ENCODE measurements at places on chromosomes 6 and 20.

DNA sequence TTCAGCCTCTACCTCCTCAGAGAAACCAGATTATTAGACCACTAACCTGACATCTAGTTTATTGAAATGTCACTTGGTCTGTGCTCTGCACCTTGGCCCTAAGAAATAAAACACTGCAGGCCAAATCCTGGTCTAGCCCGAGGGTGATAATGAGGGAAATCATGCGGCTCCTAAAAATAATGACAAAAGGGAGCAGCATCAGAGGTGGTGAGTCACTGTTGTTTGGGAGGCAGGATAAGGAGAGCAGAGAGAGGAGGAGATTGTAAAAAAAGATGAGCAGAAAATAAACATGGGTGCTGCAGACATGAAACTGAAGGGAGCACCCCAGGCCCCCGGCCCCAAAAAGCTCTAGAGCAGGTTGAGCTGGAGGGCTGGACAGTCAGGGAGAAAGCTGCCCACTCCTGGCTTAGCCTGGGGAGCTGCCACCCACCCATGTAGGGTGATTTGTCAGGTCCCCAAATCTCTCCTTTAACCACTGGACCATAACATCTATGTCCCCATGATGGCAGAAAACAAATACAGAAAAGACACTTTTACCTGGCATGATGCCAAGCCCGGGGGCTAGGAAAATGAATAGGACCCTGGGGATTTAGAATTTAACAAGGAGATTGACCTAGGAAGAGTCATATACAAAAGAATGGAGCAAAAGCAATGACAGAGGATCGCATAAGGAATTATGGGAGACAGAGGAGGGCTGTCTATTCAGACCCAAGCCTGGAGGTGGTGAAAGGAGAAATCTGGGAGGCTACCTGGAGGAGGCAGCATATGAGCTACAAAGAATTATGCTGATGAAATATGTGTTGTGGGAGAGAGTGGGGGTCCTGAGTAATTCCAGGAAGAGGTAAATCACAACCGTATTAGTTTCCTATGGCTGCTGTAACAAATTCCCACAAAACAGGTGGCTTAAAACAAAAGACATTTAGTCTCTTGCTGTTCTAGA, 103.7 kb downstream of the SNAP25 start:
- no peak overlapping the region for H3K27ac ChIP-seq
- H3K4me1 ChIP-seq, result no peaks in the 10 kb centered on the region
- H3K27me3 ChIP-seq, result no peaks in the 10 kb centered on the region
- H3K4me3 ChIP-seq, result no peak overlapping the region
- no peak for DNase-seq
- H3K36me3 ChIP-seq, result no peaks in the 10 kb centered on the region

DNA sequence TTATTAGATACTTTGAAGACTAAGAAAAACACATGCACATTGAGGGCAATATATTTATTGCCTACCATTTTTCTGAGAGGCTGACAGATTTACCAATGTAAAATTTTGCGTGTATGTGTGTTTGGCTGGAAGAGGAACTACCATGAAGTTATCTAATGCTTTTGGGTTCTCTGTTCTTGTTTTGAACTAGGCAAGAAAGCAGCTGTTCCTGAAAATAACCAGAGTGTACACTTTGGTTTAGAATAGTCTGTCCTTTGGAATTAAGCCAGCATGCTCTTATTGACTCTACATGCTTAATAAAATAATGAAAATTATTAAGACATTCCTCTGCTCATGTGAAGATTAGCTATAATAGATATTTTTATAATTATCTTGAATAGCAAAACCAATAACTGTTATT, 129.2 kb downstream of the MYB start:
- no peaks in the 10 kb centered on the region for H3K36me3 ChIP-seq
- DNase-seq, result no peak
- no peak overlapping the region for H3K4me3 ChIP-seq
- H3K27me3 ChIP-seq, result no peaks in the 10 kb centered on the region
- H3K27ac ChIP-seq, result no peak overlapping the region

GRCh38 chr20:38202982-38203293, 37.9 kb upstream of the TGM2 start:
- no peaks in the 10 kb centered on the region for H3K36me3 ChIP-seq
- H3K27me3 ChIP-seq, result no peaks in the 10 kb centered on the region
- no peak for DNase-seq
- no peak overlapping the region for H3K4me3 ChIP-seq

GRCh38 chr6:137851669-137852068, 15.4 kb upstream of the TNFAIP3 start:
- H3K27me3 ChIP-seq, result no peaks in the 10 kb centered on the region
- no peak for DNase-seq
- no peak overlapping the region for H3K4me3 ChIP-seq
- no peak overlapping the region for H3K27ac ChIP-seq

DNA sequence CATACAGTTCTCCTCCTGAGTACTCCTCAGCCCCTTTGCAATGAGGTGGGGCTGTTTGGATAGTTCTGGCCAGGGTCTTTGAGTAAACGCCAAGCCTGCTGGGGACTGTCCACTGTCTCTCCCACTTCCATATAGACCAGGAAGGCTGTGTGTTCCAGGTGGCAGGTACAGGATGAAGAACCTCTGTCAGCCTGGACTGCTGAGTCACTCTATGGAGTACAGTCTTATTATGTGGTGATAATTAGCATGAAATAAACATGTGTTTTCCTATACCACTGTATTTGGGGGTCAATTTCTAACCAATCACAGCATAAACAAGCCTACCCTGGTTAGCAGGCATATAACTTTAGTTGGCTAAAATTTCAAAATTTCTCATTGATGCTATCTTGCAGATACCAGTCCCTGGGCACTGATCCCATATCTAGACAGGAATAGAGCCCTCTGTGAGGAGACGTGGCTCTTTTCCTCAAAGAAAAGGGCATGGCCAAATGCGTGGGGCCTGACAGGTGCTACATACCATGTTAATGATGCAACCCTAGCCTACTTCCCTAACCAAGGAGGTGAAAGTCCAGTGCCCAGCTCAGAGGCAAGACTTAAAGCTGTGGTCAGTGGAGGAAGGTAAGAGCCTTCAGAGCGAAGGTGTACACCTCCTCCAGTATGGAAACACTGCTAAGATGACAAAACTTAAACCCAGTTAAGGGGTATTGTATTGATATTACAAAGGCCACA, 4.5 kb upstream of the ALDH8A1 start:
- H3K27ac ChIP-seq, result no peak overlapping the region
- no peak for DNase-seq
- no peaks in the 10 kb centered on the region for H3K36me3 ChIP-seq
- no peaks in the 10 kb centered on the region for H3K27me3 ChIP-seq

- no peaks in the 10 kb centered on the region for H3K4me1 ChIP-seq
- DNase-seq, result no peak
- no peaks in the 10 kb centered on the region for H3K27me3 ChIP-seq
- H3K36me3 ChIP-seq, result no peaks in the 10 kb centered on the region
- no peak overlapping the region for H3K27ac ChIP-seq
Observed at GRCh38 chr6:138307816-138308730, 69.6 kb upstream of the SMIM28 start.

DNA sequence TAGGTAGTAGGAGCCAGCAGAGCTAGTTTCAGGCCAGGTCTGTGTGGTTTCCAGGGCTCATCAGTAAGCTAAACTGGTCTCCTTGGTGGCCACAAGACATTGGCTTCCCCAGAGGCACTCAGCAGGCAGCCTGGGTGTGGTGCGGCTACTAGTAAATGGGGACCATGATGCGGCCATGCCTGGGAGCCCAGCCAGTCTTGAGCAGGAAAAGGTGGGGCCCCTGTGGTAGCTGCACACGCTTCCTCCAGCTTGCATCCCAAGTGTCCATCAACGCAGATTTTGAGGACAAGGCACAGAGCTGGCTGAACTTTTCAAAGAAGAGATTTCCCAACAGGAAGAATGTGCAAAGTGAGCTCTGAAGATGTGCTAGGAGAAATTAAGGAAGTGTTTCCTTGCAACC, 107.4 kb upstream of the NAA20 start:
- no peak for DNase-seq
- no peak overlapping the region for H3K27ac ChIP-seq
- no peaks in the 10 kb centered on the region for H3K27me3 ChIP-seq
- H3K4me3 ChIP-seq, result no peak overlapping the region
- H3K36me3 ChIP-seq, result no peaks in the 10 kb centered on the region

DNA sequence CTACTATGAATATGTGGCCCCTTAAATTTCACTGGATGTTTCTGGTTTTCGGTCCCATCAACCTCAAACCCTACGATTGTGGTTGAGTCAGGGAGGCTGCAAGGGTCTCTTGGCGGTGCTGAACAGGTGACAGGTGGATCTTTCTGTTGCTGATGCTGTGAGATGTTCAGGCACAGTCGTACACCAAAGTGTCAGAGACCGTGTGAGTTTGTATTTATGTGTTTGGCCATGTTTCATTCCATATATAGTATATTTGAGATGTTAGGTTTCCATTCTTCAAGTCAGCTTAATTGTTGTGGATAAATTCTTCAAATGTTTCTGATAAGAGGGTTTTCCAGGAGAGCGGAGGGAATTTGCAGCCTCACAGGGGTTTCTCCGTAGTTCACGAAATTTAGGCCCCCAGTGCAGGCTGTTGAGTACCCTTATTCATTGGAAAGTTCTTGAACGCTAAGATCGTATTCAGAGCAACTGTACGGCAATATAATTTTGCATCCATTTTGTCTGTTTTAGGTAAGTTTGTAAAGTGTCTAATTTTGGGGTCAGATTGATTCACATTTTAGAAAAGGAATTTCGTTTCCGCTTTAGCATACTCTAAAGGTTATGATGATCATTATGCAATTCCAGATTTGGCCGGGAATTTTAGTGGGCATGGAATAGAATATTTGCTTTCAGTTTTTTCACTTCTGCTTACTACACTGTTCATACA, 1.2 kb downstream of the TAB2 start:
- H3K36me3 ChIP-seq, result no peaks in the 10 kb centered on the region
- H3K27ac ChIP-seq, result no peak overlapping the region
- no peaks in the 10 kb centered on the region for H3K27me3 ChIP-seq
- H3K4me3 ChIP-seq, result peak overlapping the region; percentile 84
- DNase-seq, result no peak
- no peaks in the 10 kb centered on the region for H3K4me1 ChIP-seq

- no peak for DNase-seq
- H3K4me3 ChIP-seq, result peak overlapping the region; percentile 78
- no peaks in the 10 kb centered on the region for H3K36me3 ChIP-seq
- no peak overlapping the region for H3K27ac ChIP-seq
- peaks cover 6% of the 10 kb centered on the region for H3K4me1 ChIP-seq
Observed at GRCh38 chr20:56630086-56630493, 984 bp downstream of the TFAP2C start.

DNA sequence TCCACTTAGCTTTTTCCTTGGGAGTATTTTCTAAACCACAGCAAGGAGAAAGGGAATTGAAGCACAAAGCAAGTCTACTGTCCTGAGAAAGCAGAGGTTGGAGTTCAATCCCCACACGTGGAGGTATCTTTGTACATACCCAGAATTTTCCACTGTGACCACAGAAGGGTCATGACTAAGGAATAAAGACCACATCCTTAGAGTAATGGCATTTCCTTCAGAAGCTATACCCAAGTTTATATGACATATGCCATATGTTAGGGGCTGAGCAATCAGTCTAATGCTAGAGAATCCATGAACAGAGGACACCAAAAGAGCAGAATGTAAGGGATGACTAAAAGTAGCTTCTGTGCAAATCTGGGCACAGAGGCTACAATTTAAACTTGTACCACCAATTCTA, 46.4 kb downstream of the ATG5 start:
- H3K36me3 ChIP-seq, result peaks cover 3% of the 10 kb centered on the region
- no peaks in the 10 kb centered on the region for H3K4me1 ChIP-seq
- no peaks in the 10 kb centered on the region for H3K27me3 ChIP-seq
- H3K4me3 ChIP-seq, result no peak overlapping the region

DNA sequence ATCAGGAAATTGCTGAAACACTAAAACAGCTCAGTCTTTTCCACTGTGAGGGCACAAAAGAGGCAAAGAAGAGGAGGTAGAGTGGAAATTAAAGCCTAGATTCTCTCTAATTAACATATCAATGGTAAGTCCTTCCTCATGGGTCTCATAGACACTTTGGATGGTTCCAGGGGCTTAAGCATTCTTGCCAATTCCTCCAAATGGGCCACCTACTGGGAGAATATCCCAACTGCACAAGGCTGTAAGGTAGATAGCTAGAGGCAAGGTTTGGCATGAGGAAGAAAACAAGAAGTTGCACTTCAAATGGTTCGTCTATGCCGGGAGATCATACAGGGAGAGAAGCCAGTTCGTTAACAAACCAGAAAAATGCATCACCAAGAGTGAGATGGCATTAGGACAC, 107.6 kb upstream of the KHDRBS2 start:
- no peaks in the 10 kb centered on the region for H3K4me1 ChIP-seq
- no peaks in the 10 kb centered on the region for H3K36me3 ChIP-seq
- DNase-seq, result peak; percentile 20
- no peak overlapping the region for H3K27ac ChIP-seq

DNA sequence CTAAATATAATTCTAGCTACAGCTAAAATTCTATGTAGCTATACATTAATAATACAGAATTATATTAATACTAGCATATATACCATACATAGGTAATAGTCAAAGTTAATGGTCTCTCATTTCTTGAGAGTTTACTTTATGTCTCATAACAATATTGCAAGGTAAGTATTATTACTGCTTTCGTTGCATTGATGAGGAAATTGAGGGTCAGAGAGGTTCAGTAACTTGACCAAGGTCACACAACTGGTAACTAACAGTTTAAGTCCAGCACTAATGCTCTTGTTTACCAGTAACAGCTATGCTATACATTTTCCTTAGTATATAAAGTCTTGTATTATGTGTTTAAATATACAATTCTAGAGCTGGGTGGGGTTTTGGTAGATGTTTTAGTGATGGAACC, 67.6 kb downstream of the AFG1L start:
- H3K27me3 ChIP-seq, result no peaks in the 10 kb centered on the region
- no peak overlapping the region for H3K27ac ChIP-seq
- DNase-seq, result no peak
- no peaks in the 10 kb centered on the region for H3K36me3 ChIP-seq

DNA sequence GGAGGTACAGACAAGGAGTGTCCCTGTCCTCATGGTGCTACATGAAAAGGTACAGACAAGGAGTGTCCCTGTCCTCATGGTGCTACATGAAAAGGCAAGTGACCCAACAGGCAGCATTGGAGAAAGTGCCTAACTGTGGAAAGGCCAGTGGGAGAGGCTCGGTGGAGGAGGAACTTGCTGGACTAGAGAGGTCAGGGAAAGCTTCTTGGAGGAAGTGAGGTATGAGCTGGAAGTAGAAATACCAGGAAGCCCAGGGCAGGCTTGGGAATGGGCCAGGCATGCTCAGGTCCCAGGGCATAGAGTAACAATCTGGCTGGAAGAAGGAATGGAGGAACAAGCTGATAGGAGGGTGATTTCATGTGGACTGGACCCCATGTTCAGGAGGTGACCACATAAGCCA, 59.8 kb upstream of the FNDC1 start:
- H3K4me1 ChIP-seq, result peaks cover 3% of the 10 kb centered on the region
- H3K36me3 ChIP-seq, result no peaks in the 10 kb centered on the region
- no peak overlapping the region for H3K4me3 ChIP-seq
- H3K27me3 ChIP-seq, result no peaks in the 10 kb centered on the region

GRCh38 chr20:37414224-37415035, 68.5 kb downstream of the SRC start:
- no peak overlapping the region for H3K27ac ChIP-seq
- H3K4me3 ChIP-seq, result no peak overlapping the region
- DNase-seq, result no peak
- no peaks in the 10 kb centered on the region for H3K36me3 ChIP-seq
- peaks cover 18% of the 10 kb centered on the region for H3K4me1 ChIP-seq

Measured in iPS DF 6.9 (cell line).